Glomerular endothelial cell (primary cell): ENCODE measurements at places on chromosomes 6 and 20.

- DNase-seq = no peak
Observed at GRCh38 chr20:41316602-41317545, 657 bp downstream of the ZHX3 start.

- DNase-seq = no peak
Observed at GRCh38 chr6:125258651-125259353, 43.0 kb downstream of the HDDC2 start.

- no peak for DNase-seq
Observed at GRCh38 chr6:71038711-71039344, 82.0 kb upstream of the B3GAT2 start.

DNA sequence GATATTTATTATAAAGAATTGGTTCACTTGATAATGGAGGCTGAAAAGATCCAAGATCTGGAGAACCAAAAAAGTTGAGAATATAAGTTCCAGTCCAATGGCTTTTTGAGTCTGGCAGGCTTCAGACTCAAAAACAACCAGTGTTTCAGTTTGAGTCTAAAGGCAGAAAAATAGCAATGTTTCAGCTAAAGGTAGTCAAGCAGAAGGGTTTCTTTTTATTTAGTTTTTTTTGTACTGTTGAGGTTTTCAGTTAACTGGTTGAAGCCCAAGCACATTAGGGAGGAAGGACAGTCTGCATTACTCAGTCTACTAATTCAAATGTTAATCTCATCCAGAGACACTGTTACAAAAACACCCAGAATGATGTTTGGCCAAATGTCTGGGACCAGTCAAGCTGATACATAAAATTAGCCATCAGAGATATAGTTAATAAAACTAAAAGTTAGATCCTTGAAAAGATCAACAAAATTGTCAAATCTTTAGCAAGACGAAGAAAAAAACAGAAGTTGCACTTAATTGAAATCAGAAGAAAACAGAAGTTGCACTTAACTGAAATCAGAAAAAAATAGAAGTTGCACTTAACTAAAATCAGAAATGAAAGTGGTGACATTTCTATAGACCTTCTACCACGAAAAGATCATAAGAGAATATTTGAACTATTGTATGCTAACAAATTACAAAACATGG lies 980.3 kb upstream of the FLRT3 start:
- DNase-seq = no peak

DNA sequence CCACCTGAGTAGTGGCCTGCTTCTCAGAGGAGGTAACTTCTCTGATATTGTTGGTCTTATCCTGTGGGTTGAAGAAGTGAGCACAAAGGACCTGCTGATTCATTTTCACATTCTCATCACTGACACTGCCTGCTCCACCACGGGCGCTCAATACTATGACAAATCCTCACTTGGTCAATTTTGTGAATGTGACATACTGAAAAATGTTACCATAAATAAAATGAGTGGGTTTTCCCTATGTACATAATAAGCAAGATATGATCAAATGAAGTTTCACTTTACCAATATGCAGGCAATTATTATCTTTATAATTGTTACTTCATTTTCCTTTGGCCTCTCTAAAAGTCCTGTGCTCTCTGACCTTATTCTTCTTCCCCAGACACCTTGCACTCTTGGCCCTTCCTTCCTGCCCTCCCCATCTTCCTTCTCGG lies 71.5 kb upstream of the RIPOR2 start:
- DNase-seq = no peak

GRCh38 chr6:113383701-113384100 lies 473.4 kb upstream of the MARCKS start:
- DNase-seq = no peak

DNA sequence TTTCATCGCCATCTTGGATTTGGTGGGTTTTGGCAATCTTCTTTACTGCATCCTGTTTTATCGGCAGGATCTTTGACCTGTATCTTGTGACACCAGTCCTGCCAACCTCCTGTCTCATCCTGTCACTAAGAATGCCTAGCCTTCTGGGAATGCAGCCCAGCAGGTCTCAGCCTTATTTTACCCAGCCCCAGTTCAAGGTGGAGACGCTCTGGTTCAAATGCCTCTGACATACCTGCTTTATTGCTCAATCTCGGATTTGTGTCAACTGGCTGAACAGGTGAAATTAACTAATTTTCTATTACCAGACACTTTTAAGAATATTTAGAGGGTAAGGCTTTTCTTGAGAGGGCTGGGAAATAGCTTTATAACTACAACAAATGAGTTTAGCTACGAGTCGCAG lies 102.5 kb downstream of the SASH1 start:
- DNase-seq = no peak

- DNase-seq = no peak
Observed at GRCh38 chr6:109455437-109456110, at the start of gene MICAL1. Gene MICAL1, minus strand, starts transcription at chr6:109455772. Its CDS starts 1,576 bp downstream, at chr6:109454196.
